ENCODE measurements at places on chromosomes 11 and 22.
A peak's percentile ranks its signal among the peaks of the same experiment; 100 is the strongest.

DNA sequence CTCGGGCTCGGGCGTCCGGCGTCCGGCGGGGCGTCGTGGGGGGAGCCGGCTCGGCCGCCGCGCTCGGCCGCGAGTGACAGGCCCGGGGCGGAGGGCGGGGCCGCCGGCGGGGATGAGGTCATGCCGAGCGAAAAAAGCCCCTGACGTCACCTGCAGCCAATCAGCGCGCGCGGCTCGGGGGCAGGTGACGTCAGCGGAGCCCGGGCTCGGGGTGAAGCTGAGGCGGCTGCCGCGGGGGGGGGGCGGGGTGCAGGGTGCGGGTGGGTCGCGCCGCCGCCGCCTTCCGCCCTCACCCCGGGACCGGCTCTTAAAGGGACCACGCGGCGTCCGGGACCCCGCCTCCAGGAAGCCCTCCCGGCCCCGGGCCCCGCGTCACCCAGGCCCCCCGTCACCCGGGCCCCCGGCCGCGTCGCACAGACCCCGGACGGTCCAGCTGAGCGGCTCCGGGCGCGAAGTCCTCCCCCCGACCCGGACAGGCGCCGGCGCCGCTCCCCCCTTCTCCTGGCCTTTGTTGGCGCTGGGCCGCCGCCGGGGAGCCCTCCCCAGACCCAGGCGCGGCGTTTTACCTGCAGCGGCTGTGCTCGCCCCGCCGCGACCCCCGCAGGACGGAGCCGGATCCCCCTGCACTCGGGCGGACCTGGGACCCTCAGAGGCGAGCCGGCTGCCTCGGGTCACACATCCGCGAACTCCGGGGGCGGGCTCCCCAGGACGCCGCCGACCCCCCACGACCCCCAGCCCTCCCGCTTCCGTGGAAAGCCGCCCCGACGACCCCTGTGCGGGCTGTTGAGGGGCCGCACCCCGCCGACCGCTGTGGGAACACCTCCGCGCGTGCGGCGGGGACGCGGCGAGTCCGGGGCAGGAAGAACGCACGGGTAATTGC lies at the start of gene DUSP8:
TSS of gene DUSP8 (minus strand) at position 75 of the 880 bp plus-strand sequence. CDS start 6,445 bp downstream, outside the sequence.
- DNase-seq, result peak; percentile 39

- DNase-seq, result no peak
Observed at GRCh38 chr11:127862406-127862805, 725.0 kb downstream of the ETS1 start.

DNA sequence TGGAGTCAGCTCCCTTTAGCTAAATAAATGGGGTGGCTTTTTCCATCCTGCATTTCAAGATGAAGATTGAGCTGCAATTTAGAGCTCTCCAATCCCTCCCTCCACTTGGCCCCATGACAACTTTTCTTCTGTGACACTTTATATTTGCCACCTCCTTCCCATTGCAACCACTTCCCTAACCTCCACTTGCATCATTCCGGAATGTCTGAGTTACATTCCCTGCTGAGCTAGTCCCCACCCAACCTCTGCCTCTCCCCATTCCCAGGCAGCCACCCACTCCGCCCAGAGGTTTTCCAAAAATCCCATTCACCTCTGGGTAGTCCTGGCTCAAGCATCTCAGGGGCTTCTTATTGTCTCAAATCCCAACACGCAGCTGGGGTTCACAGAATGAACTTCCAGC lies 24.7 kb downstream of the PC start:
- no peak for DNase-seq

DNA sequence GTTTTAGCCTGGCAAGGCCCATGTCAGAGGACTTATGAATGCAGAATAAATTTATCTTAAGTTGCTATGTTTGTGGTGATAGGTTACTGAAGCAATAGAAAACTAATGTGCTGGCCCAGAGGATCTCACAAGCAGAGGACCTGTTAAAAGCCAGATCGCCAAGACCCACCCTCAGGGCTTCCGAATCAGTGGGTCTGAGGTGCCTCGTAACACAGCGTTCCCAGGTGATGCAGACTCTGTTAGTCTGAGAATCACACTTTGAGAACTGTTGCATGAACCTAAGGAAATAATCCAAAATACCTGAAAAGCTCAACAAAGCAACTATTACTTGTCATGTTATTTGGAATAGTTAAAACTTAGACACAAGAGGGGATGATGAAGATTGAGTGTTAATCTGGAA lies 6.7 kb upstream of the SCARF2 start:
- no peak for DNase-seq

- peak; percentile 30 for DNase-seq
Observed at GRCh38 chr11:64355078-64355940, 3.7 kb upstream of the RPS6KA4 start.

- DNase-seq, result no peak
Observed at GRCh38 chr11:59708537-59708936, 5.1 kb downstream of the OR10V1 start.
